ENCODE measurements at places on chromosomes 7 and 10. TPM values are rescaled to one million over a fixed set of nuclear protein-coding genes. Genes with fewer than 3 reads are reported as not detected.

Gene GDF2
- total RNA-seq: not detected

Gene CACNB2
- 14.3 TPM for total RNA-seq

Gene CDC14C
- not detected for total RNA-seq

Gene PIK3CG
- total RNA-seq: 5.3 TPM

Gene LEP
- 0.89 TPM for total RNA-seq

Gene IFIT1B
- total RNA-seq: not detected

DNA sequence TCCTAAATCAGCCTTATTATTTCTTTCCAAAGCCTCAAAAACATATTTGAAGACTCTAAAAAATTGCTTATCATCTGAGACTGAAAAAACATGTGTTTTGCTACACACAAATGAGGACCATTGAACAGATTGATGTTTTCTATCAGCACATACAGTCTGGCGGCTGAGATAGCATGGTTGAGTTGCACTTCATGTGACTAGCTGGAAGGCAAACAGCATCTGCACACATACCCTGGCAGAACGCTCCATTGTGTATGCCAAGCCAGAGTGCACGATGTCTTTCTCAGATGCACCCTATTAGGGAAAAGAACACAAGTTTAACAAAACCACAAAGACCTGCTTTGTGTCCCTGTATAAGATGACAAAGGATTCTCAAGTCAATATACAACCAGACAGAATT lies 33.0 kb downstream of the FAM25A start:
- DNase-seq: no peak

- no peak for DNase-seq
These were observed 27.1 kb downstream of the BMS1 start for GRCh38 chr10:42809676-42810075.

DNA sequence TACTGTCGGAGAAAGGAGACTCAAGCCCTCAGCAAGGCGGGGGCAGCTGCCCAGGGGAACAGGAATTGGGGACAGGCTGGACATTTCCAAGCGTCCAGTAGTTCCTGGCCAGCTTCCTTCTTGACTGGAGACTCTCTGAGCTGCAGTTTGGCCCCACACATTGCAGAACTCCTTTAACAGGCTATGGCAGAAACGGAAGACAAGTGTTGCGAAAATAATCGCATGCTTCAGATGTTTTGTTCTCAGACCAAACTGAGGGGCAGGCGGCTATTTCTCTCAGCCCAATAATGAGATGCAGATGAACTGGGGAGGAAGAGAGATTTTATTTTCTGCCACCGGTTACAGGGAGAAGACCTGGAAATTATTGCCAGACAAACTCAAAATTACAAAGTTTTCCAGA lies 88.0 kb upstream of the PFKP start:
- DNase-seq: no peak

GRCh38 chr10:51488766-51489408 lies 210.5 kb downstream of the CSTF2T start:
- DNase-seq: no peak

- no peak for DNase-seq
These were observed 438.7 kb upstream of the NRP1 start for GRCh38 chr10:33773253-33773573.

DNA sequence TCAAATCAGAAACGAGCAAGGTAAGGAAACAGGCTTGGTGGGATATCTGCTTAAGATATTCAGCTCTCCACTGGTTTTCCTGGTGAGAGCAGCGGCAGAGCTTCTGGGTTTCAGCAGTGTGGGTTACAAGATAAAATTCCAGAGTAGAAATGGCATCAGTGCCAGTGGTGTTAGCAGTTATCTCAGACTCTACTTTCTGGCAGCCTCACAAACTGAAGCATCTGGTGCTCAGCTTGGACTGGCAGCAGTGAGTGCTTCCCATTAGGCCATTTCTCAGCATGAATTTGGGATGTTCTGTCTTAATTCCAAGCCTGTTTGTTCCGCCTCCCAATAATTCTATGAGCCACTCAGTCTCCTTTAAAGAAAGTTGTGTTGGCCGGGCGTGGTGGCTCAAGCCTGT lies 6.9 kb upstream of the GSTO2 start:
- no peak for DNase-seq

- DNase-seq: no peak
These were observed 31.7 kb downstream of the GPR22 start for GRCh38 chr7:107501593-107501992.

- no peak for DNase-seq
These were observed 281.0 kb upstream of the PTER start for GRCh38 chr10:16155834-16156233.

DNA sequence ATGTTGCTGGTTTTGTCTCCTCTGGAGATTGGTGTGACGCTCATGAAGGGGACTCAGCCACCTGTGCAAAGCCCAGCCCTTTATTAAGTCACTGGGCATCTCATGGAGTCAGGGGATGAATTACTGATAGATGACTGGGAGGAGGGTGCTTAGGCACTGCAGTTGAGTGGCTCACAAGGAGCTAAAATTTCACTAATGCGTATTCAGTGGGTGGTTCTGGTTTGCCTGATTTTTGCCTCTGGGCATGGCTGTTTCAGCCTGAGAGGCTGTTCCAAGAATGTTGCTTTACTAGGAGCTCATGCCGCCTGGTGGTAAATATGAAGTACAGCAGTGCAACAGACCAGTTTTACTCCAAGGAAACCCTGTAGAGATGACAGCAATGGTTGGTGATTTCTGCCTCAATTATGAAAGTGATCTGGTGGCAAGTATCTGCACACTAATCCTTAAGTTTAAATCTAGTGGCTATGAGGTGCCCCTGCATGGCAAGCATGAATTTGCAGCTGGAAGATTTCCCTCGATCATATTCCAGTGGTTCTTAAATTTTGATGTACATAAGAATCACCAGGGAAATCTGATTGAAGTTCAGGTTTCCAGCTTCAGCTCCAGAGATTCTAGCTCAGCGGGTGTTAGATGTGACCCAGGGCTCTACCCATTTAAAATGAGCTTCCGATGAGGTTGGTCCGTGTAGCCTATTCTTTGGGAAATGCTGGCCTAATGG lies 19.9 kb downstream of the ACTA2 start:
- DNase-seq: peak; percentile 72

DNA sequence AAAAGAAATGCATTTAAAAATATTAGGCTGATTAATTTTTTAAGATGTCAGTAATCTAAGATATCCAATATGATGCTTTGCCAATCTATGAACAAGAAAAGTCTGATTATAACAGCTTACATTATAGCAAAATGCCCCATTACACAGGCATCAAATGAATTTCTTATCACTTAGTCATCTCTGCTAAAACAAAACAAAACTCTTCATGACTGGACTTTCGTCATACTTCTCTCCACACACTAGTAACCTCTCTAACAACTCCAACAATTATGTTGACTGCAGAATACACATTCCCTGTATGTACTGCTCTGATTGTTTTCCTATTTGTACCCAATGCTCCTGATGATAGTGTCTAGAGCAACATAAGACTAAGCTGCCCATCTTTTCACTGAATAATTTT lies 3.8 kb upstream of the MKI67 start:
- DNase-seq: no peak

DNA sequence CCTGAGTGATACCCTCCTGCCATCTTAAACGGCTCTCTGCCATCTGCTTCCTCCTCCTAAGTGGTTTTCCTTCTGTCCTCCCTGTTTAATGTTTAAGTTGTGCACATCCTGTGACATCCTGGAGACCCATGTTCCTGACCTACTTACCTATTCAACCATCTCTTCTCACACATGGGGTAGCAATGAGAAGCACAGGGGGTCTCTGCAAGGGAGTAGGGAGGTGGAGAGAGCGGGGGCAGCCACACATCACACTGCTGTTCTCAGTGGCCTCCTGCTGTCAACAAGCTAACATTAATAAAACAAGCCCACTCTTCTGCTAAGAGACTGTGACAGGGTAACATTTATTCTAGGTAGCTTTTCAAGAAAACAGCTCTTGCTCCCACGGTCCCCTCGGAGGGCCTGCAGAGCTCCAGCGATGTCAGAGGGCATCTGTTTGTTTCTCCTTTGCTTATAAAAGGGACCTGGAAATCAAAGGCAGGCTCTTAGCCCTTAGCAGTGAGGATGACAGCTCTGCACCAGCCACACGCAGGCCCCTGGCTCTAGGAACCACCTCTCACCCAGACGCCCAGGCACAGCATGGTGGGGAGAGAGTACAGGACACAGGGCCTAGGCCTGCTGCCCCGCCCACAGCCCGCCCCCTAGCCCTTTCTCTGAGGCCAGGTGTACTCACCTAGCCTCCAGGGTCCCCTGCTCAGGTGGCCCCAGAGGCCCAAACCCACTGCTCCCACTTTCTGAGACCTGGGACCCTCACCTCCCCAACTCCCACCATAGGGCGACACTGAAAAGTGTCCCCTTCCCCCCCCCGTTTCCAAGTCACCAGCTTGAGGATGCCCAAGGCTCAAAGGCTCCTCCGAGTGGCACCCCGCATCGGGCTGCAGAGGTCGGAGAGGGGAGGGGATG lies 943 bp upstream of the SLC18A2 start:
- DNase-seq: no peak

DNA sequence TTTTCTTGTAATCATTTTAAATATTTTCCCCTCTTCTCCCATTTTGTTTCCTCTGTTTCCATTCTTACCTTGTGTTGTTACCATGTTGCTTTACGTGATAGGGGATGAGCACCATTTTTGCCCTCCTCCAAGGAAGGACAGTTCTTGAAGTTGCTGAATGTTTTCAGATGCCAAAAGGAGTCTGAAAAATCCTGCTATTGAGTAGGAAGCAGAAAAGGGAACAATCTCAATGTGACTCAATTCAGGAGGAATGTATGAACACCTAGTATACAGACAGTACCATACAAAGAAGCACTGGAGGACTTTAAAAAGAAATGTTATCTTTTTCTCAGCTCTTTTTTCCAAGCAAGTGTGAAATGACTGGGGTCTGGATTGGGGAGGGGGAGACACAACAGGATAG lies 5.1 kb upstream of the NAMPT start:
- no peak for DNase-seq

GRCh38 chr10:16049050-16049449 lies 188.7 kb upstream of the MINDY3 start:
- DNase-seq: no peak

DNA sequence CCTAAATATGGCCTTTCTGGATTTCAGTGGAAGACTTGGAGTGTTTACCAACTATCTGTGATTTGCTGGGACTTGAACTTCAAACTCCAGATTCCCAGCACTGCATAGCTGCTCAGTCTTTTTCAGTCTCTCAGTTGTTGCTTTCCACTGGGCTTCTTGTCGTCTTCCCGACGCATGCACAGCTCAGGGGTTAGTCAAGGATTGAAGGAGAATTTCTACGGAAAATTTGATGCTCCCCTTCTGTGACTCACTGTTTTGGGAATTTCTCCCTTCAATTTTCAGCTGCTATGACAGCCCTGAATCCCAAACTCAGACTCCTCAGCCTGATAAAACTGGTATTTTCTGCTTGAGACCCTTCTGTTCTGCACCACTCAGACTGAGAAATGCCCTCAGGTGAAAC lies 91.7 kb downstream of the CYP26A1 start:
- no peak for DNase-seq

DNA sequence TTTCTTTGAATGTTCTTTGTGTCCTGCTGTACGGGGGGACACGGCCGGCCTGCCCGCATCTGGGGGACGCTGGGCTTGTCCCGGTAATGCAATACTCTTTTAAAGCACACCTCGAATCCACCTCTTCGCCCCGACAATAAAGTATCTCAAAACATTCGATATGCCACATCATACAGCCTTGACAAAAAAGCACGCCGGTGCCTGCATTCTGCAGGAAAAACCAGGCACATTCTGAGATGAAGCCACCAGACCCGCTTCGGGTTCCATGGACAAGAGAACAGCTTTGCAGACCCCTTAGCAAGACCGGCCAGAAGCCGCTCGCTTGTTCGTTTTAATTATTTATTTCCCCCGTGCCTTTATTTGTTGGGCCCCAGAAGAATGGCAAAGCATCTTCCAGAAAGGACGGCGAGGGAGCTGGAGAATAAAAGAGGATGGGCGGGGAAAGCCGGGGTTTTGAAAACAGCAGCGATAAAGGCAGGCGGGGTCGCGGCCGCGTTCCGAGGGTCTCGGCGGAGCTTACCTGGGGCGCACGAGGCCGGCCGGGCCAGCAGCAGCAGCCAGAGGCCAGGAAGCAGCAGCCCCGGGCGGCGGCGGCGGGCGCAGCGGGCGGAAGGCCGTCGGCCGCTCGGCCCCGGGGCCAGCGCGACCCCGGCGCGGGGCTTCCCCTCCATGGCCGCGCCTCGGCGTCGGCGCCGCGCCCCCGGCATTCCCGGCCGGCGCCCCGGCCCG lies 462 bp downstream of the KIAA1549 start:
- DNase-seq: no peak

DNA sequence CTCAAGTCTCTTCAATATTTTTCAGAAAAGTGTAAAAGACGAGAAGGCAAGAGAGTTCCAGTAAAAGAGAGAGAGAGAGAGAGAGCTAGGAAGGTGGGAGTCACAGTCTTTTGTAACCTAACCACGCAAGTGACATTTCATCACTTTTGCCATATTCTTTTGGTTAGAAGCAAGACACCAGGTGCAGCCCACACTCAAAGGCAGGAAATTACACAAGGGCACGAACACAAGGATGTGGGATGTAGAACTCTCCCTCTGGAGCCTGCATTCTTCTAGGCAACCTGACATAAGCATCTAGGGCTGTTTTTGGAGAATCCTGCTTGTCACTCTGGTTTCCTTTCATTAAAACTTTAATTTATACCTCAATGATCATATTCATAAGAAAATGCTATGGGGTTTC lies 1213.1 kb downstream of the DNAJB9 start:
- DNase-seq: no peak

DNA sequence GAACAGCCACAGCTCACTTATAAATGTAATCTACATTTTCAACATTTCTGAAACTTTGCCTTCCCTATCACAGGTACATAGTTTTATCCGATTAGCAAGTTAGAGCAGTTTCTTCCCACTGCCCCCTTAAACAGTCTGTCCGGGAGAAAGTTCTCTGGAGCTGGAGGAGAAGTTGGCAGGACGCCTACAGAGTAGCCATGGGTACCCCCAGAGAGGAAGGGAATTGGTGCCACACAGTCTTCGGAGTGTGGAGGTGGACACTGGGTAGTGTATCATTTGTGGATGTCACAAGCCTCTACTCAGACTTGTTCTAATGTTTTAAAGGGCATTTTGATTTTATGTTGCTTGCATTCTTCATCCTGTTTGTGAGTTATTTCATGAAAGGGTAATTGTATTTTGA lies 39.0 kb downstream of the TAF3 start:
- DNase-seq: no peak

GRCh38 chr7:42460148-42460547 lies 223.1 kb upstream of the GLI3 start:
- DNase-seq: no peak
